ENCODE measurements at places on chromosomes 2 and 18.

GRCh38 chr18:26134107-26134506 lies 438 bp downstream of the PSMA8 start:
- DNase-seq, result peak; percentile 60

GRCh38 chr2:86392873-86393518 lies 48.2 kb upstream of the KDM3A start:
- no peak for DNase-seq

- no peak for DNase-seq
These were observed 58.4 kb downstream of the TXNL1 start for GRCh38 chr18:56580026-56580425.

DNA sequence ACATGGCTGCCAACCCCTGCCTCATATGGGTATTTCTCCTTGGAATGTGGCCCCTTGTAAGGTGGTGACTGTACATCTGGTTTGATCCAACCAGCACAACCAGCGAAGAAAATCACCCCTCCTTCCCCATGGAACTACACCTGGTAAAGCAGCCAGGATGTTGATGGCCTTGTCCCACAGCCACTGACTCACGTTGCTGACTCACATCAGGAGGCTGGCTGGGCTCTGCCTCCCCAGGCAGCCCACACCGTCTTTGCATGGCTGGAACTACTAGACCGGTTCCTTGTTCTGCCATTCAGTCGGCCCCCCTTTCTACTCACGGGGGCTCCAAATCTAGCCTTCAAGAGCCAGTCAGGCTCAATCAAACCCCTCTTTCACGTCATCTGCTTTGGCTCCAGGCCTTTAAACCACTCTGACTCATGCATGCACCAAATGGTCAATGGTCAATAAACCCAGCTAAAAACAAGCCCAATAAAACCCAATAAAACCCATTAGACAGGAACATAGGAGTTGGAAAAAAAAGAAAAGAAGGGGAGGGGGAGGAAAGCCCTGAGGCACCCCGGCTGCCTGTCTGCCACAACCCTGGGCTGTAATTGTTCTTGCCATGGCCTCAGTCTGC lies 114.8 kb downstream of the PLB1 start:
- DNase-seq, result no peak

- DNase-seq, result no peak
These were observed 157.1 kb downstream of the GALNT3 start for GRCh38 chr2:165636959-165637358.

GRCh38 chr2:33804155-33804554 lies 205.1 kb upstream of the FAM98A start:
- no peak for DNase-seq

DNA sequence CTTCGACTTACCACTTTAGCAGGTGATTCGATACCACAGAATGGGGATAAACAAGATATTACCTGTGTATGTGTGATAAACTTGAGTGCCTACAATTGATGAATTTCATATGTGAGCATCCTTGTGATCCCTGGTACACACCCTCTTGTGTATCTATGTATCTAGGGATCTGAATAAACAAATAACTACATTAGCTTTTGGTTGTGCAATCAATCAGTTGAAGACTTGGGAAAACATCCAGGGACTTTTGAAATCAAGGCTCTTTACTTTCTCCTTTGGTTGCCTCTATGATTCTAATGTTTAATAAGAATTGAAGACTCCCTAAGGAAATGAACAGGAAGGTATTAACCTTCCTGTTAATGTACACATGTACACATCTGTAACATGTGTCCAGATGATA lies 97.3 kb upstream of the DCC start:
- DNase-seq, result no peak

- no peak for DNase-seq
These were observed 3.9 kb downstream of the EVA1A start for GRCh38 chr2:75556679-75557366.

- no peak for DNase-seq
These were observed 247.9 kb downstream of the TSN start for GRCh38 chr2:122003196-122003940.

DNA sequence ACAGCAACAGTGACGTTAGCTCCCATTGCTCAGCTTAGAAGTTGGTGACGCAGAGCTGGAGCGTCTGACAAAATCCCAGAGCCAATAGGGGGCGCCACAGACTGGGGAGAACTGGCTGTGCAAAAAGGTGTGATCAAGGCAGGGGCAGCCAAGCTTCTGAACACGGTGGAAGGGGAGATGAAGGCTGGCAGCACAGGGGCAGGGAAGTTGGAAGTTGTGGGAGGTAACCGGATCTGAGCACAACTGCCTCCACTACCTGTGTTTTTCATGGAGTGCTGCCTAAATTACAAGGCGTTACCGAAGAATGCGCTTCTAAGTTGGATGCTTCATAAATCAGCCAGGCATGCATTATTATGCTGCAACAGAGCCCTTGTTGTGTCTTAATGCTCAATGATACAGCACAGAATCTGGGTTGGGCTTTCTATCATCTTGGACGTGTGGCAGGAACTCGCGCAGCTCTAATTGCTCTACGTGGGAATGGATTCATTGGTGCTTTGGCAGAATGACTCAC lies 370.0 kb downstream of the SLC4A3 start:
- DNase-seq, result no peak

GRCh38 chr2:102707796-102708695 lies 53.8 kb upstream of the TMEM182 start:
- DNase-seq, result no peak

DNA sequence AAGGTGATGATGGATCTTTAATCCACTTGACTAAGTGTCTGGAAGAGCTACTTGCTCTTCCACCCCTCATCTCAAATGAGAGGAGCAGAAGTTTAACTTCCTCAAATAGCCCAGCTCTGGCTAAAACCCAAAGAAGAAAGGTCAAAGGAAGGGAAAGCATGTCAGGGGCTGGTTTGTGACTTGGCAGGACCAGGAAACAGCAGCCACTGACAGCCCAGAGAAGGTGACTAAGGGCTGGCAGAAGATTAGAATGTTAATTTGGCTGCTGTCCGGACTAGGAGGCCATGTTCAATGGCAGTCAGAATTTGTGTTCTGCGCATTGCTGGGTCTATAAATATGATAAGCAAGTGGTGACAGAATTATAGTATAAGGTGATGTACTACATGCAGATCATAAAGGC lies 386.2 kb downstream of the SETBP1 start:
- DNase-seq, result no peak

- DNase-seq, result no peak
These were observed 19.1 kb upstream of the SMARCAL1 start for GRCh38 chr2:216392945-216393840.

DNA sequence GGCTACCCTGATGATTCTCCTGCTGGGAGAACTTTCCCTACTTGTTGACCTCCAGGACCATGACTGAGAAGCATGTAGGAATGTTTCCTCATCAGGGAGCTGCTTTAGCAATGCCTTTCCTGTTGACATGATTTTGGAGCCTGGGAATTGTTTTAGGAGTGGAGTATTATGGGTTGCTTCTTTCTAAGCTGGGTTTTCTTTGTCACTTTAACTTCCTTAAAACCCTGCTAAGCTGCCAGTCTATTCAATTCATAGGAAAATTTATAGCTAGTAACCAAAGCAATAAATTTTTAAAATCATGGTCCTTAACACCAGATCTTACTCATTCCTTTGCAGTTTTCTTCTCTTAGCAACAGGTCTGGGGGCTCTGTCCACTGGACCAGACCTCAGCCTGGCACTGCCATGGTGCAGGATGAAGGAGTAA lies 125.6 kb upstream of the TACR1 start:
- DNase-seq, result no peak

- no peak for DNase-seq
These were observed 140.0 kb upstream of the CYP1B1 start for GRCh38 chr2:38215993-38216392.

DNA sequence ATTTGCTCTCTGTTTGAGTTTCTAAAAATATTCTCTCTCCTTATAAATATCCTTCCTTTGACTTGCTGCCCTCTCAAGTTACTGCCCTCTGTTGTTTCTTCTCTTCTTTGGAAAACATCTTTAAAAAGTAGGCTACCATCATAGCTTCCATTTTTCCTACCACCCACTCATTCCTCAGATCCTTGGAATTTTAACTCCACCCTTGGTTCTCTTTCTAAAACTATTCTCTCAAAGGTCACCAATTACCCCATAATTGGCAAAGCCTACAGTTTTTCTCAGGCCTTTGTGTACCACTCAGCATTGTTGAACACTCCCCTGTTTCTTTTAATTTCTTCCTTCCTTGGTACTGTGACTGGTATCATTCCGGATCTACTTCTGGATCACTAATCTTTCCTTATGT lies 43.0 kb upstream of the ITGAV start:
- no peak for DNase-seq

DNA sequence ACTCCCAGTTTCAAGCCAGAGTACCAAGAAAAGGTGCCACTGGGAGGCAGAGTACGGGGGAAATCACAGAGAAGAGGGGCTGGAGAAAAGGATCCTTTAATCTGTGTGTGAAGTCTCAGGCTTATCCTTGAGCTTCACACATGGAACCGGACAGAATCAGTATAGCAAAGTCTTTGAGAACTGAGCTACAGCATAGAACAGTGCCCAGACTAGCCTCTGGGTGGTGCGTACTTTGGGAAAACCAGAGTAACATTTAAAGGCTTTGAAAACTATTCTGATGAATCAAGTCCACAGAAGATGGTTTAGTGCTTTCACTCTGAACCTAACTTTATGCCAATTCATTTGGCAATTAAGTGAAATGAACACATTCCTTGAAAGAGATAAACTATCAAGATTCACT lies 83.1 kb downstream of the BABAM2 start:
- DNase-seq, result no peak
